ENCODE measurements at places on chromosomes 4 and X.

- no peak for DNase-seq
These were observed 331.9 kb upstream of the SFRP2 start for GRCh38 chr4:154120690-154121345.

DNA sequence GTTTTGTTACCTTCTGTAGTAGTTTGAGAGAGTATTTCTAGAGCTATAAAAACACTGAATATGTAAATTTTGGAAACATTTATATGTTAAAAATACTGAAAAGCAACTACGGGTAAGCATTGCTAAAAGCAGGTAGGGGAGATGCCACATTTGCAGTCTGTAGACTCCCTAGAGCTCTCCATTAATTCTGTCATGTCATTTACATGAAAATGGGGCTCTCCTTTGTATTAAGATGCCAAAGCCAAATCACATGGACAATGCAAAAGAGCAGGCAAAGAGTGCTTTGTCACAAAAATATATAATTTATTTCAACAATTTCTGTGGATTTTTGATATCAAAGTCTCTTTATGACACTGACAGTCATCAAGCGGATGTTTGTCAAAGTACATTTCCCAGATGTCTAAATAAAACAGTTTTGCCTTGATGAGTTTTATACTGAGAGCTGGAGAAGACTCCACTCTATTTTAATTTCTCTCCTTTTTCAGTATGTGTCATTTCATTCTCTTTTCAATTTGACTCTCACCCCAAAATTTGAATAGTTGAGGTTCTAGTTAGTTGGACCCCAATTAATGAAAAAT, 51.8 kb downstream of the LDB2 start:
- no peak for DNase-seq

GRCh38 chrX:15600745-15601144, at the start of gene ACE2:
TSS of gene ACE2 (minus strand) at chrX:15600960. CDS start at chrX:15600911, 49 bp downstream.
- no peak for DNase-seq

DNA sequence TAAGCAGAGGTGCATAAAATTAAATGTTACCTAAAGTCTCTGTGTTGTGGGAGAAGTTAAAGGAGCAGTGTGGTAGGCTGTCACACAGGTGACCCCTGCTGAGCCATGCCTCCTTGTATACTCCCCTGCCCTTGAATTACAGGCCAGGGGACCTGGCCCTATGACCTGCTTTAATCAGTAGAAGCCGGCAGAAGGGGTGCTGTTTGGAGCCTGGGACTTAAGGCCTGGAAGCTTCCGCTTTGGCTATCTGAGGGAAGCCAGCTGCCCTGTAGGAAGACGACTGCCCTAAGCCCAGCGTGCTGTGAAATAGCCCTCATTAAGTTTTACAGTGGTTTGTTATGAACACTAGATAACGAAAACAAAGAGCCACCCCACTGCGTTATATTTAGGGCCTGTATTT, 34.1 kb downstream of the SPINK2 start:
- no peak for DNase-seq

DNA sequence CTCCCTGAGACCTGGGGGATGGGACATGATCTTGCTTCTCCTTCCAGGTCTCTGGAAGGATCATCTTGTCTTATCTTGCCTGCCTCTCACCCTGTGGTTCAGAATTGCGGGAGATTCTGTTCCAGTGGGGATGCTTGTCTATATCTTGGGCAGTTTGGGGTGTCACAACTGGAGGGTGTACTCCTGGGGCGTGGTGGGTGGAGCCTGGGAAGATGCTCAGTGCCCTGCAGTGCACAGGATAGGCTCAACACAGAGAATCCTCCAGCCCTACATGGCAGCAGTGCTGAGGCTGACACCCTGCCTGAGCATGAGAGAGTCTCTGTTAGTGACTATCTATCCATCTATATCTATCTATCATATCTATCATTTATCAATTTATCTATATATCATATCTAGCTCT, 7.7 kb downstream of the P2RY8 start:
- no peak for DNase-seq

DNA sequence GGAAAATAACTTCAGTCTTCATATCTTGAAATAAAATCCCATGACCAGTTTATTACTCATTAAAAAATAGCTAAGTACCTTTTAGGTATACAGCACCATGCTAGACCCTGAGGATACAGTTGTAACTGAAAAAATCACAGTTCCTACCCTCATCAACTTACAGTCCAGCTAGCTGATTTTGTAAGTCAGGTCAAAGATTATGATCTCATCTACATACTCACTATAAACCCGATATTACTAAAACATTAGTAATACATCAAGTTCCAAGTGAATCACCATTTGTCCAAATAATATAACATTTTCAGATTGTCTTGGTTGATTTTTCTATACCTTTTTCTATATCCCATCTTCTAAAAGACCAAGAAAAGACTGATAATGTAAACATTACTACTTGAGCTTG, 333.9 kb downstream of the INPP4B start:
- DNase-seq: no peak

GRCh38 chrX:53239474-53239873, 14.5 kb upstream of the KDM5C start:
- DNase-seq: no peak

DNA sequence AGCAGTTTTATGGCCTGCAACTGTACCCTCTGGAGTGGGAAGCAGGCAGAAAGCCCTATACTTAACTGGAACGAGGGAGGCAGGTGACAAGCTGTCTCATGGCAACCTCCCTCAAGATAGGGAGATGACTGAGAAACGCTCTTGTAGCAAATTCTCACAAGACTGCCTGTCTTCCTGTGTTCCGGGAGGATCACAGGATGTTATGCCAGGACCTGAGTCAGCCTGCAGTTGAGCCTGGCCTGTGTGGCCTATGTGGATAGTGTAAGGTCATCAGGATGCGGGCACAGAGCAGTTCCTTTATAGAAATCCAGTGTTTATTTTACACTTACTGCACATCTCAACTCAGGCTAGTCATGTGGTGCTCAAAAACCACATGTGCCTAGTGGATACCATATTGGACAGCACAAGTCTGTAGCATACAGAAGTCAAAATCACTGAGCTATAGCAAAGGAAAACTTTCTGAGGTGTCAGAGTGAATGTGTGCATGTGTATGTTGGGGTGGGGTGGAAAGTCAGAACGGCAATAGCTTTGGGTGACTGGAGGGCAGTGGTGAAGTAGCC, 25.2 kb downstream of the TAF7L start:
- DNase-seq: no peak

DNA sequence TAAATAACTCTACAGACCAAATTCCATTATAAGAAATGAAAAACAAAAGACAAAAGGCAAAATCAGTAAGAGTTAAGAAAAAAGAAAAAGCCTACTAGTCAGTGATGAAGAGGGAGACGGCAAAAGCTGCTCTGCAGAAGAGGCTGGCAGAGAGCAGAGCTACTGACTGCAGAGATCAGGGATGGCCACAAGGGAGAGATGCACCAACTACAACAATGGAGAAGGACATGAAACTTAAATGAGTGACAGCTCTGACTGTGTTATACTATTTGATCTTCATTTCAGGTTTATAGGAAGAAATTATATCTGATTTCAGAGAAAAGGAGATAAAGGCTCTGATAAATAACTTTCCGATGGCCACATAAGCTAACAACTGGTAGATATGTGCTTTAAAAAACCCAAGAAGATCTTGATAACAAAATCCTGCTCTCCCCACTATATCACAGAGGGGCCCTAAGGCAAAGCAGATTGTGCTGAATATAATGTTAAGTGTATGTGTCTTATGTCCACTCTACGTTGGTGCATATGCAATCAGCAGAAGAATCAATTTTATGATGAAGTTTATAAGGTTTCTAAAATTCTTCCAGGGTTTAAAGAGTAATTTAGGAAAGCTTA, 58.4 kb upstream of the COX18 start:
- no peak for DNase-seq

DNA sequence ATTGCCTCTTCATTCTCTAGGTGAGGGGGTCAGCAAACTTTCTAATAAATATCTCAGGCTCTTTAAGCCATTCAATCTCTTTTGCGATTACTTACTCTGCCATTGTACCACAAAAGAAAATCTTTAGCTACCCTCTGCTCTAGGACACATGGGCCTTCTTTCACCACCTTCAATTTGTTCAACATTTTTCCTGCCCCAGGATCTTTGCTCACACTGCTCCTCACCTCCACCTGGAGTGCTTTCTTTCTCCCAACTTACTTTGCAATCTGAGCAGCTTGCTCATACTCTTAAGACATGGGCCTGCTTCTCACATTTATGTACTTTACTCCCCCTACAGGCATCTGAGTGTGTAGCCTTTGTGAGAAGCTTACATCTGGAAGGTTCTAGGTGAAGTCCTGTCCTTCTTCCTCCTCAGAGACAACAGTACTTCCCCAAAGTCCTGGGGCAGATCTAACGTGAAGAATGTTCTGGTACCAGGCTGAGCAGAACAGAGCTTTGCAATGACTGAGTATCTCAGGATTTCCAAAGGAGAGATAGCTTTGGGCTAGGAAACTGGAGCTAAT, 55.0 kb upstream of the PRDM5 start:
- DNase-seq: peak; percentile 27

DNA sequence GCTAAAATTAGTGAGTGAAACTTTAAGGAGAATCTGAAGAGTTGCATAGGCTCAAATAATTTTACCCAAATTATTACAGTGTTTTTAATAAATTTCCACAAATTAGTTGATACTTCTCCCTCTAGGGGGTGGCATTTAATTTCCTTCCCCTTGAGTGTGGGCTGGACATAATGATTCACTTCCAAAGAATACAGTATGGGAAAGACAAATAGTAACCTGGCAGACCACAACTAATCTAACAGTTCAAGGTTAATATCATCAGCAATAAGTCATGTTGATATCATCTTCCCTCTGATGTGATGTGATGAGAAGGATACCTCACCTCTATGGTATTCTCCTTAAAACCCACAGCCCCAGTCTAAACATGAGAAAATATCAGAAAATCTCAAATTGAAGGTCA, 15.5 kb downstream of the PFKFB1 start:
- no peak for DNase-seq

DNA sequence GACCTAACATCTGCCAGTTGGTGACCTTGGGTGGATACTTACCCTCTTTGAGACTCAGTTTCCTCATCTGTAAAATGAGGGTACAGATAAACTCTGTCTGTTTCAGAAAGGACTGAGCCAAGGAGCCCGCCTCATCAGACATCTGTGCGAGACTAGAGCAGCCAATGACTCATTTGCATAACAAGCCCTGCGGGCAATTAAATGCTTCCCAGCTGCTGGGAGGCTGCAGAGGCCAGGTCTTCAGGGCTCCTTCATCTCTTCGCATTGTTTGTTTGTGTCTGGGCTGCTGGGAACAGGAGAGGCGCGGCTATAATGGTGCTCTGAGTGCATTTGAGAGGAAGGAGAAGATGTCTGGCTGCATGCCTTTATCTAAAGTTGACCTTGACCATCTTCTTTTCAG, 85.0 kb downstream of the ADRA2C start:
- DNase-seq: peak; percentile 5

DNA sequence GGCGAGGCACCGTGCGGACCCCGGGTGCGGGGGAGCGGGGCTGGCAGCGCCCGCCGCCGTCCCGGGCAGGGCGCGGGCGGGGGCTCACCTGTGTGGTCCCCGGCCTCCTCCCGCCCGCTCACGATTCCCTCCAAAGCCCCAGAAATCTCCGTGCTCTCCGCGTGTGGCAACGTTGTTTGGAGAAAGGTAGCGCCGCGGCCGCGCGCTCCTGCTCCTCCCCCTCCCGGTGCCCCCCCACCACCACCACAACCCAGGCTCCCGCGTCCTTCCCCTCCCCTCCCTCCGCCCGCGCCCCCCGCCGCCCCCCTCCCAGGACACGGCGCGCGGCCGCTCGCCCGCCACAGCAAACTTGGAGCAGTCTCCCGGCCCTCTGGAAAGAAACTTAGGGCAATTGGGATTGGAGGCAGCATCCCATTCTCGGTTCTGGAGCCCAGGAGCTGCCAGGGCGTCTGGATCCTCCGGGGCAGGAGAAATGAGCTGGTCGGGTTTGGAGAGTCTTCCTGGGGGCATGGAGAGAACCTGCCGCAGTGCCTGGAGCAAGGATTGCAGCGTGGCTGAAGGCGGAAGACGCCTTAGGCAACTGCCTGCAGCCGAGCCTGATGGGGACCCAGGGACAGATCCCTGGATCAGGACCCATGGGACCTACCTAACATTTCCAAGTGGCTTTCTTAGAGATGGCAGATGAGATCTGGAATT, 855 bp downstream of the KLF3 start:
- DNase-seq: no peak

- no peak for DNase-seq
These were observed 653.3 kb downstream of the ARAP2 start for GRCh38 chr4:35591035-35591434.
